Activated CD4-positive, alpha-beta T cell treated with anti-CD3 and anti-CD28 coated beads for 36 hours (primary cell): ENCODE measurements at places on chromosomes 6 and 20.

- H3K4me1 ChIP-seq: no peaks in the 10 kb centered on the region
- H3K27ac ChIP-seq: no peak overlapping the region
- no peak for DNase-seq
- no peaks in the 10 kb centered on the region for H3K36me3 ChIP-seq
- no peak overlapping the region for H3K4me3 ChIP-seq
Measured at GRCh38 chr20:12762725-12763124, 246.0 kb upstream of the SPTLC3 start.

DNA sequence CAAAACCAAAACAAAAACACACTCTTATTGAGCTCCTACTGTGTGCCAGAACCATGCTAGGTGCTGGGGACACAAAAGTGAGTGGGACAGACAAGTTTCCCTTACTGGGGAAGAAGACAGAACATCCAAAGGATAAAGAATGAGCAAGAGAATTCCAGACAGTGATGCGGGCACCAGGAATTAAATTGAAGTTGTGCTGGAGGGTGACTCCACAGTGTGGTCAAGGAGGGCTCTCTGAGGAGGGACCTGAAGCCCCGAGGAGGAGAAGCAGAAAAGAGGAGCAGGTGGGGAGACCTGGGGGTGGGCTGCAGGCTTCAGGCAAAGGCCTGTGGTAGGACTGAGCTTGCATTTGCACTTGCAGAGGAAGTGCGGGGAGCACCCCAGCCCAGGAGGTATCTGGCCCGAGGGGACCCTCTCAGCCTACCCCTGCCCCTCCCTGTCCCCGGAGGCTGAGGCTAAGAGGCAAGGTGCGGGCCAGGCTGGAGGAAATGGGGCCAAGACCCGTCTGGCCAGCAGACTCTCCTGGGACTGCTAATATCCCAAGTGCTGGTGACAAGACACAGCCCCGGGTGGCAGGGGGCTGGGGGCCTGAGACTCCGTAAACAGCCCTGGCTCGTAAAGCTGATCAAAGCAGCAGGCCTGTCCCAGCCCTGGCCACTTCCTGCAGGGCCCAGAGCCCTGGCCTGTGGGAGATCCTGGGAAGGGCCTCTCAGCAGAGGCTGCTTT, 57.1 kb downstream of the SNAI1 start:
- DNase-seq: no peak
- no peak overlapping the region for H3K27ac ChIP-seq
- H3K27me3 ChIP-seq: no peaks in the 10 kb centered on the region
- H3K4me3 ChIP-seq: no peak overlapping the region
- H3K4me1 ChIP-seq: peaks cover 2% of the 10 kb centered on the region

DNA sequence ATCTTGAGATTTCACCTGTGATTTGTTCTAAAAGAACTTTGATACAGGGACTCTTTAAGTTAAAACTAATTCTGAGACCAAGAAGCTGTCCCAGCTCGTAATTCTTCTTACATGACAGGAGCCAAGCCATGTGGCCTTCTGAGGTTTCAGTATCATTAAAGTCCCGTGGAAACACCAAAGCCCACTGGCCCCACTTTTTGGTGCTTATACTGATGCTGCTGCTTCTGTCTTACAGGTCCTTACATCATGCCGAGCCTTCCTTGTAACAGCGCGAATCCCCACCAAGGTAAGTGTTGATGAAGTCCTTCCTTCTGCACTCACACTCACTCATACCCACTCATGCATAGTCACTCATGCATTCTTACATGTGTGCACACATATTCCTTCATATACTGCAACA, 140.7 kb downstream of the CARMIL1 start:
- H3K4me3 ChIP-seq: no peak overlapping the region
- no peak overlapping the region for H3K27ac ChIP-seq
- peaks cover 3% of the 10 kb centered on the region for H3K4me1 ChIP-seq
- peaks cover 5% of the 10 kb centered on the region for H3K36me3 ChIP-seq
- H3K27me3 ChIP-seq: no peaks in the 10 kb centered on the region

DNA sequence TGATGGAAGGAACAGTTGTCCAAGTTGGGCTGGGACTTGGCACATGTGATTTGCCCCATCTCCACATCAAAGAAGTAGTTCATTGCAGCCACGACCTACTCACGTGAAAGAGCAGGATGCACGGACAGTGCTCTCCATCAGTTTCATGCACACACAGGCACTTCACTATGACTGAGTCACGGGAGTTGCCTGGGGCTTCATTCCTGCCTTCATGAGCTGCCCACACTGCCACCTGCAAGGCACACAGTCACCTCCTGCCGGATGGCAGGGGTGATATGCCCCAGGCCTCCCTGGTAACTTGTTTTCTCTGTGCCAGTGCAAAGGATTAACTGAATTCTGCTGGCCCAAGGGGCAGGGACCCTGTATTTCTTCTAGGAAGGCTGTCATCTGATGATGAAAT, 22.8 kb downstream of the CST5 start:
- H3K36me3 ChIP-seq: no peaks in the 10 kb centered on the region
- no peak for DNase-seq
- no peaks in the 10 kb centered on the region for H3K4me1 ChIP-seq
- no peak overlapping the region for H3K4me3 ChIP-seq
- H3K27me3 ChIP-seq: no peaks in the 10 kb centered on the region
- no peak overlapping the region for H3K27ac ChIP-seq

GRCh38 chr6:105964979-105965760, 121.0 kb upstream of the PRDM1 start:
- no peaks in the 10 kb centered on the region for H3K27me3 ChIP-seq
- H3K27ac ChIP-seq: no peak overlapping the region
- H3K4me3 ChIP-seq: no peak overlapping the region
- DNase-seq: no peak
- no peaks in the 10 kb centered on the region for H3K36me3 ChIP-seq

DNA sequence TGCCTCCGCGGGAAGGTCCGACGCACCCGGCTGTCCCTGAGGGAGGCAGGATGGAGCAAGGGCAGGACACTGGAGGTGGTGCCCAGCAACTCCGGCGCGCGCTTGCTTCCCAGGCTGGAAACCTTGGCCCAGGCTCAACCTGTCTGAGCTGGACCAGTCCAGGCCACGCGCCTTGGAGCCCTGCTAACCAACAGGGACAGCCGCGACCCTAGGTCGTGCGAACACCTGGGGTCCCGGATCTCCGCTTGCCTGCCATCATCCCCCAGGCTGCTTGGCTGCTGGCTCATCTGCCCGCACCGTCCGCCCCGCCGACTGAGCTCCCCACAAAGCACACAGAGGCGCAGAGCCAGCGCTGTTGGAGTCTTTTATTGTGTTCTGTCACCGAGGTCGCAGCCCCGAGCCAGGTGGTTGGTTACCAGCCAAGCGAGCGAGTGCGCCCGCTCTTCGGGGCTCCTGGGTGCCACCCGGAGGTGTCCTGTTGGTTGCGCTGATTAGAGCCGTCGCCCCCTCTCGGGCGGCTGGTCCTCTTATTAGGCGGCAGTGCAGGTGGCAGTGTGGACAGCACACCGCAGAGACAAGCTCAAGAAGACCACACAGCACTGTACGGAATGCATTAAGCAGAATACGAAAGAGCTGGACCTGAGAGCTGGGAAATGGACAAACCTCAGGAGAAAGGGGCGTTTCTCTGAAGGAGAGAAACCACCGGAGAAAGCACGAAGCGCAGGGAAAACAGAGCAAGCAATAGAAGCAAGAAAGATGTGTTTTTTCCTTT, 3.8 kb downstream of the COL12A1 start:
- H3K36me3 ChIP-seq: no peaks in the 10 kb centered on the region
- peaks cover 61% of the 10 kb centered on the region for H3K27me3 ChIP-seq
- H3K27ac ChIP-seq: no peak overlapping the region
- H3K4me3 ChIP-seq: no peak overlapping the region
- H3K4me1 ChIP-seq: peaks cover 37% of the 10 kb centered on the region

GRCh38 chr6:79564636-79565035, 27.4 kb upstream of the LCA5 start:
- H3K4me1 ChIP-seq: no peaks in the 10 kb centered on the region
- no peak overlapping the region for H3K4me3 ChIP-seq
- no peaks in the 10 kb centered on the region for H3K36me3 ChIP-seq
- no peak overlapping the region for H3K27ac ChIP-seq
- DNase-seq: no peak

DNA sequence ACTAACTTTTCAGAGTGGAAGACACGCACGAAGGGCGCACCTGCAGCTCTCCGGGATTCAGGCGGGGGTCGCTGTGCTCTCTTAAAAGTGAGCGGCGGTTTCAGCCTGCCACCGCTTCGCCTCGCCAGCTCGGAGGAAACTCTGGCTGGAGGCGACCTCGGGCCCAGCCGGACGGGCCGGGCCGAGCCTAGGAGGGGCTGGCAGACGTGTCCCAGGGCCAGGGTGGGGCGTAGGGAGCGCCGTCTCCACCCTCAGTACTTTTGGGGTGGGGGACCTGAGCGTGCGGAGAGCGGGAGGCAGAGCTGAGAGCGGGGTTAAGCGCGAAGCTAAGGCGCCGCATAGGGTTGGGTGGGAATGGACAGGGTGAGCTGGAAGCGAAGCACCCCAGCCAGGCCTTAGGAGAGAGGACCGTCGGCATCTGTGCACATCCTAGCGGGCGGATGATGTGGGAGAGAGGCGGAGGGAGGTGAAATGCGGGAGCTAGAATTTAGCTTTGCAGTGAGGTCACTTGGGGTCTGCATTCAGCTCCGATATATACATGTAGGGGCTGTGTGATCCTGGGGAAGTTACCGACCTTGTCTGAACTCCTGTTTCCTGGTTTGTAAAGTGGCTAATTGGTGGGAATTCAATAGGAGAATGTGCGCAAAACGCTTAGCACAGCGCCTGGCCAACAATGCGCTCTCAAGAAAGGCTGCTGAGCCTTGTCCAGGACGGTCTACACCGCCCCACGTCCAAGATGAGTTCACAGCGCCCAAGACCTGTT, 6.5 kb upstream of the TFAP2A start:
- no peak overlapping the region for H3K27ac ChIP-seq
- peaks cover 85% of the 10 kb centered on the region for H3K27me3 ChIP-seq
- H3K4me3 ChIP-seq: no peak overlapping the region
- peaks cover 2% of the 10 kb centered on the region for H3K36me3 ChIP-seq
- H3K4me1 ChIP-seq: peaks cover 14% of the 10 kb centered on the region

DNA sequence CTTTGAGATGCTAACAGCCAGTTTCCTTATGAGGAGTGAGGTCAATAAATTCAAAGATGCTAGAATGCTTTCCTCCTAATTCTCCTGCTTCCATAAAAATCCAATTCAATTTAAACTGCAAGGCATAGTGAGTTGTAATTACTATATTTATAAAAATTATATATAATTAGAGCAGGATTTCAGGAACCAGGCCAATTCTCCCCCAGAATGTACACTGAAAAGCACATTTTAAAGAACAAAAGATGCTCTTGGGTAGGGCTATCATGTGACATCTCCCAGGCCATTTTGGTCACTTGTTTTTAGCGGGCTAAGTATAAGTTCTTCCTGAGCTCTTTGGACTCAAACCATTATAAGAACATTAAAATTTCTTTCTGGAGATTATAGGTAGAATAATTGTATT, 195.7 kb upstream of the KCNG1 start:
- no peak overlapping the region for H3K4me3 ChIP-seq
- no peaks in the 10 kb centered on the region for H3K36me3 ChIP-seq
- H3K27ac ChIP-seq: no peak overlapping the region

- H3K27me3 ChIP-seq: peaks cover 18% of the 10 kb centered on the region
- no peaks in the 10 kb centered on the region for H3K36me3 ChIP-seq
- no peak overlapping the region for H3K27ac ChIP-seq
- DNase-seq: no peak
Measured at GRCh38 chr6:6287415-6287814, 33.0 kb downstream of the F13A1 start.

GRCh38 chr6:135955099-135955498, 103.6 kb downstream of the PDE7B start:
- no peak for DNase-seq
- no peak overlapping the region for H3K4me3 ChIP-seq
- H3K27ac ChIP-seq: no peak overlapping the region
- no peaks in the 10 kb centered on the region for H3K27me3 ChIP-seq

- no peaks in the 10 kb centered on the region for H3K4me1 ChIP-seq
- H3K27me3 ChIP-seq: no peaks in the 10 kb centered on the region
- DNase-seq: no peak
- H3K36me3 ChIP-seq: no peaks in the 10 kb centered on the region
- no peak overlapping the region for H3K4me3 ChIP-seq
Measured at GRCh38 chr20:4181956-4182945, 166.9 kb upstream of the RNF24 start.

DNA sequence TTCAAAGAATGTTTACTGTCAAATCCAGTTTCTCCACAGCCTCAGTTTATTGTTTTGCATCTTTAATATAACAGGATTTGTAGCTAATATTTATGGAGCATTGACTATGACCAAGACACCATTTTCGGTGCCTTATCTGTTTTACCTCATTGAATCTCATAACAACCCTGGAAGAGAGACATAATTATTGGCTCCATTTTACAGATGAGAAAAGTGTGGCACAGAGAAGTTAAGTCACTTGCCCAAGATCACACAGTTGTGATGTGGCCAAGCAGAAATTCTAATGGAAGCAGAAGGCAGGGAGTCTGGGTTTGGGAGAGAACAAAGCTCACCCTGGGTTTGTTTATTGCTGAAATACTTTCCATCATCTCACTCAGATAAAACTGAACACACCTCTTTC, 17.5 kb upstream of the NFATC2 start:
- H3K4me3 ChIP-seq: no peak overlapping the region
- H3K36me3 ChIP-seq: no peaks in the 10 kb centered on the region
- DNase-seq: no peak
- H3K27me3 ChIP-seq: peaks cover 65% of the 10 kb centered on the region
- peaks cover 23% of the 10 kb centered on the region for H3K4me1 ChIP-seq

- peaks cover 17% of the 10 kb centered on the region for H3K4me1 ChIP-seq
- H3K27ac ChIP-seq: no peak overlapping the region
- H3K27me3 ChIP-seq: no peaks in the 10 kb centered on the region
- DNase-seq: no peak
Measured at GRCh38 chr6:159821122-159821521, 21.0 kb downstream of the PNLDC1 start.

GRCh38 chr20:60123652-60124051, 165.4 kb downstream of the CDH26 start:
- H3K4me1 ChIP-seq: no peaks in the 10 kb centered on the region
- no peak overlapping the region for H3K4me3 ChIP-seq
- H3K27ac ChIP-seq: no peak overlapping the region
- no peaks in the 10 kb centered on the region for H3K36me3 ChIP-seq
- DNase-seq: no peak

- H3K27me3 ChIP-seq: peaks cover 3% of the 10 kb centered on the region
- H3K27ac ChIP-seq: no peak overlapping the region
- H3K4me1 ChIP-seq: peaks cover 6% of the 10 kb centered on the region
- H3K4me3 ChIP-seq: no peak overlapping the region
Measured at GRCh38 chr6:169190144-169190584, 63.5 kb downstream of the THBS2 start.

DNA sequence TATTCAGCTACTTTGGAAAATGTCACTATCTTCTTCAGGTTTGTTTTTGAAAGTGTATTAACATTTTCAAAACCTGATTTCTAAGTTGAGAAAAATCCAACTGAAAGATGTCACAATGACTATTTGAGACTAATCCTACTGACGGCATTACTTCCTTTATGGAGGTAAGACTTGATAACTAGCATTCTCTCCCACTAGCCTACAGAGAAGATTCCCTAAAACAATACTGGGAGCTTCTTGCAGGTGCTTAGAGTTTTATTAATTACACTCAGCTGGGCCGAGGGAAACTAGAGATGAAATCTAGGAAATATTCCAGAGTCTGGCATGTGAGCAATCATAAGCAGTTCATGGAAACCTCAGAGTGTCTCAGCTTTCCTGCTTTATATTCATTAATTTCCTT, 114.0 kb downstream of the LCA5 start:
- H3K4me3 ChIP-seq: no peak overlapping the region
- no peaks in the 10 kb centered on the region for H3K36me3 ChIP-seq
- DNase-seq: no peak
- no peaks in the 10 kb centered on the region for H3K4me1 ChIP-seq
